ENCODE measurements at places on chromosomes 6 and 20.

- no peak for DNase-seq
Measured at GRCh38 chr6:145453376-145453775, 281.9 kb downstream of the EPM2A start.

DNA sequence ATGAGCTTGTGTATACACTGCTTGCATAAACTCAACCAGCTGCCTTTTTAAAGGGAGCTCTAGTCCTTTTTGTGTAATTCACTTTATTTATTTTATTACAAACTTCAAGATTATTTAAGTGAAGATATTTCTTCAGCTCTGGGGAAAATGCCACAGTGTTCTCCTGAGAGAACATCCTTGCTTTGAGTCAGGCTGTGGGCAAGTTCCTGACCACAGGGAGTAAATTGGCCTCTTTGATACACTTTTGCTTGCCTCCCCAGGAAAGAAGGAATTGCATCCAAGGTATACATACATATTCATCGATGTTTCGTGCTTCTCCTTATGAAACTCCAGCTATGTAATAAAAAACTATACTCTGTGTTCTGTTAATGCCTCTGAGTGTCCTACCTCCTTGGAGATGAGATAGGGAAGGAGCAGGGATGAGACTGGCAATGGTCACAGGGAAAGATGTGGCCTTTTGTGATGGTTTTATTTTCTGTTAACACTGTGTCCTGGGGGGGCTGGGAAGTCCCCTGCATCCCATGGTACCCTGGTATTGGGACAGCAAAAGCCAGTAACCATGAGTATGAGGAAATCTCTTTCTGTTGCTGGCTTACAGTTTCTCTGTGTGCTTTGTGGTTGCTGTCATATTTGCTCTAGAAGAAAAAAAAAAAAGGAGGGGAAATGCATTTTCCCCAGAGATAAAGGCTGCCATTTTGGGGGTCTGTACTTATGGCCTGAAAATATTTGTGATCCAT lies 15.3 kb downstream of the TNFAIP3 start:
- no peak for DNase-seq

GRCh38 chr6:85911067-85911466 lies 268.4 kb upstream of the SYNCRIP start:
- DNase-seq: no peak

GRCh38 chr6:2471472-2471871 lies 226.1 kb upstream of the GMDS start:
- DNase-seq: no peak

Data from iPS-NIHi11 (cell line).